ENCODE measurements at places on chromosomes 13 and 19.

GRCh38 chr19:39631178-39631577 lies 24.5 kb upstream of the LGALS16 start:
- DNase-seq = no peak

GRCh38 chr19:18257503-18258470 lies 16.5 kb downstream of the IQCN start:
- DNase-seq = no peak

DNA sequence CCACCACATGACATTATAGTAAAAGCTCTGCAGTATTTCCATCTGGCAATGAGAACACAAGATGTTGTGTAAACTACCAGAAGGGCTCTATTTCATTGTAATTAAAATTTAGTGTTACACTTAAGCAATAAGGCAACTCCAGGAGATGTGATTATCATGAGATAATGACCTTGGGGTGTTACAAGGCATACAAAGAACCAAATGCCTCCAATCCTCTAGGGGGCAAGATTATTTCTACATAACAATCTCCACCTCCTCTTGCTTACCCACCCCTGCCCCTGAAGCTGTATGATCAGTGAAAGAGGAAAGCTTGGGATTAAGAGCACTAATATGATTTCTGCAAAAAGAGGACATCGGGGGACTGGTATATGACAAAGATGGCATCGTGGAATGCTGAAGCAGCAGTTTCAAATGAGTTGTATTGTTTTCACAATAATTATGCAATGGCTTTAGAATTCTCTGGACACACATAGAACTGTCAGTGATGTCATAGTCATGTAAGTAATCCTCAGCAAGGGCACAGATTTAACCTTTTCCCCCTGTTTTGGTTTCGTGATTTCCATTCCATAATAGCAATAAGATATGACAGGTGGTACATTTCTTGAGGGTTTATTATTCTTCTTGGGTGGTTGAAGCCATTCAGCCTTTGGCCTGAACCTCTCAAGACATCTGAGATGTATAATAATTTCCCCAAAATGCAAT lies 295.3 kb downstream of the MZT1 start:
- DNase-seq = no peak

GRCh38 chr13:91649456-91649855 lies 251.0 kb downstream of the GPC5 start:
- DNase-seq = no peak

DNA sequence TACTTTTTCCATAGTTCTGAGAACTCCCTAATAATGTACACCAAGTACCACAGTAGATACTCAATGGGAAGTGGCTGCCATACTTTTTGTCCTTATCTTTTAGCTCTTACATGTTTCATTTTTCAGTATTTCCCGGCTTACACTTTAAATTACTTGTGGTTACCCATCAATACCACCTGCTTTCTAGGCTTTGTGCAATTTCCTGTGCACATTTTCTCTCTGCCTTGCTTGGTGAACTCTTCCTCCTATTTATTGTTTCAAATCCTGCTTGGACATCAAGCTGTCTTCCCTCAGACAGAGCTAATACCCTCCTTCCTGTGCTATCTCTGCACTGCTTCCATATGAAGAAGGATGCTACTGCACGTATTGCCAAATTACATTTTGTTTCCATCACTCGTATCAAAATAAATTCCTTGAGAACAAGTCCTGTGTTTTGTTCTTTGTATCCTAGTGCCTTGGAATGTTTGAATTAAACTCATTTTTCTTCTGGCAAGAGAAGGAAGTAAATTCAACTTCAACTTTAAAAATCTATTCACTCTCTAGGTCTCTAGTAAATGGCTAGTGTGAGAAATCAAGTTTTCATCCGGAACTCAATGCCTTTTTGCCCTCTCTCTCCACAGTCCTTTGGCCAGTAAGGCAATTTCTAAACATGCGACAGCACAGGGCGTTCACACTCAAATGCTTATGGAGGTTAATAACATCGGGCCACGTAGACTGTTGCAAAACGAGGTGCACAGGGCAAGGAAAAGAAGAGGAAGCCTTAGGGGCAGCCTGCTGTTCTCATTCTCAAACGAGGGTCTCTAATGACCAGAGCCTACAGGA lies 5.6 kb downstream of the ZAR1L start:
- no peak for DNase-seq

DNA sequence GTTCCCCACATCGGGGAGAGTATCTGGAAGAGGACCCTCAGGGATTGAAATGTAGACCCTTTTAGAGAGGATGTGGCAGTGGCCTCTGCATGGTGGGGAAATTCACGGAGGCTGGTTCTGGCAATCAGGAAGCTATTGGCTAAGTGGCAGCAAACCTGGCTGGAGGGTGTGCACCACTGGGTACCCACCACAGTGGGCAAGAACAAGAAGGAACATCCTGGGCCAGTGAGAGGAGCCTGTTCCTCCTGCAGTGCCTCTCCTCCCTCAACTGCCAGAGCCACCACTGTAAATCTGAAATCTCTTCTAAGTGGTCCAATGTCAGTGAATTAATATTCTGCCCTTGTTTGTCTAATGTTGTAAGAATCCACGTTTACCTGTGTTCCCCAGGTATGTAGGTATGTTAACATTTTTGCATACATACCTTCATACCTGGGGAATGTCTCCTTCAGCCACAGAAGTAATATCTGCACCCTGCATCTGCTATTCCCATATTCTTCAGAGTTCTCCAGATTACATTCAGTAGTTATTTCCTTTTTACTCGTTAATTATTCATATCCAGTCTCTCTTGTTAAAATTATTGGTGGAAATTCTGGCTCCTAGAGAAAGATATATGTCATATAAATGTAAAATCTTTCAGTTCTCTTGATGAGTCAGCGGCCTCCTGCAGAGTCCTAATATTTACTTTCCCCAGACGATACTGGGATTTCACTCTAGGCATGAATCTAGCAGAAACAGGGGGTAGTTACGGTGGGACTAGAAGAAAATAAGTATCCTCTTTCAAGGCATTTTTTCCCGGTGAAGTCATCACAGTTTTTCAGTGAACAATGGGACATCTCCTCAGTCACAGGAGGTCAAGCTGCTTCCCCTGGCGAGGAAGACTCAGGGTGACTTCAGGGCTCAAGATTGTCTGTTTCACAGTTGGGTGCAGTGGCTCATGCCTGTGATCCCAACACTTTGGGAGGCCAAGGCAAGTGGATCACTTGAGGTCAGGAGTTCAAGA lies 148.3 kb downstream of the MYO16 start:
- DNase-seq = no peak

DNA sequence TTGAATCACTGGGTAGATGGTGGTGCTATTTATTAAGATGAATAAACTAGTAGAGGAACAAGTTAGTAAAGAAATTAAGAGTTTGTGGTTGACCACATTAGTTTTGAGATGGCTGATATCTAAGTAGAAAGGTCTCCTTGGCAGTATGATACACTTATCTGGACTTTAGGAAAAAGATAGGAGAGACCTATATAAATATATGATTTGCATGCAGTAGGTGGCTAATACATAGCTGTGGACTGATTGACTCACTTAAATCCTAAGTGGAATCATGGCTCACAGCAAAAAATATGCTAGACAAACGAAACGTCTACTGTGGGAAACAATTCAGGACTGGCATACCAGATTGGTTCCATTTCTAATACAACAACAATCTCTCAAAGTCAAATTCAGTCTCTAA lies 92.0 kb downstream of the CAB39L start:
- DNase-seq = no peak

DNA sequence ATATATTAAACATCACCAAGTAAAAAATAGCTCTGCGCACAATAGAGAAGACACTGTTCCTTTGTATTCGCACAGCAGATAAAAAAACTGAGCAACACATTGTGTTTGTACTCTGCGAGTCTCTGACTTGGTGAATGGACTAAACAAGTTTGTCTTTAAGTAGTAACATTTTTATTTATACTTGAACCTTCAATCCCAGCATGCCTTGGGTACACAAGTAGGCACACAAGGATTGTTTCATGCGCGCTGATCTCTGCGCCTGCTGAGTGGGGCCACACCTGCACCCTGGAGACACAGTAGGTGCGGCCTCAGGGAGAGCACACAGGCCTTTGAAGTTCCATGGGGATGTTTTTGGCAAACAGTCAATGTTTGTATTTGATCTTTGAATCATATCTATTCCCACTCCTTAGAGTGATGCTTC lies 318.9 kb downstream of the MYO16 start:
- no peak for DNase-seq

DNA sequence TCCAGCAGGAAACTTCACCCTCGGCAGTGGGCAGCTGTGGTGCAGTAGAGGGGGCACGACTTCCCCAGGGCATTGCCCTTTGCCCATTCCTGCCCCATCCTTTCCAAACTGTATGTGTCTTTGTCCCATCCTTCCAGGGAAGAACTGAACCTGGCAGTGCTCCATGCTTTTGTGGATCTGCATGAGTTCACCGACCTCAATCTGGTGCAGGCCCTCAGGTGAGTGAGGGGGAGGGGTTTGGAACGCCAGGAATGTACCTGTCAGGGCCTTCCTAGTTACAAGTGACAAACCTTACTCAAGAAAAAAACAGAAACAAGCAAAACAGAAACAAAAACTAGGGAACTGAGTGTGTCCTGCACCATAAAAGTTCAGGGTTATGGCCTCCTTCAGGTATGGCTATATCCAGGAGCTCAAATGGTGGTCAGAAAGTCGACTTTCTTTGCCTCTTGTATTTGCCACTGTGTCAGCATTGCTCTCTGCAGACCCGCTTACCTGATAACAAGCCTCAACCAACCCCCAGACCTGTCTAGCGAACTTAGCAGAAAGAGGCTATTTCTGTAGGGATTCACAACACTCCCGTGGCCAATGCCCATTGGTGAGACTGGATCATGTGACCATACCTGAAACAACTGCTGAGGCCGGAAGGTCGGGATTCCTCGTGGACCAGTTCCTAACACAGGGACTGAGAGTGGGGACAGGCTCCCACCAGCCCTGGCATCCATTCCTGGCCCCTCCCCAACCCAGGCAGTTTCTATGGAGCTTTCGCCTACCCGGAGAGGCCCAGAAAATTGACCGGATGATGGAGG lies 4.2 kb downstream of the CYTH2 start:
- DNase-seq = no peak

GRCh38 chr19:49103331-49104085 lies 10.7 kb upstream of the LIN7B start:
- DNase-seq = no peak

GRCh38 chr13:31012655-31013024 lies 80.2 kb downstream of the TEX26 start:
- no peak for DNase-seq

- DNase-seq = no peak
Measured at GRCh38 chr13:79442221-79442620, 36.2 kb upstream of the RBM26 start.

DNA sequence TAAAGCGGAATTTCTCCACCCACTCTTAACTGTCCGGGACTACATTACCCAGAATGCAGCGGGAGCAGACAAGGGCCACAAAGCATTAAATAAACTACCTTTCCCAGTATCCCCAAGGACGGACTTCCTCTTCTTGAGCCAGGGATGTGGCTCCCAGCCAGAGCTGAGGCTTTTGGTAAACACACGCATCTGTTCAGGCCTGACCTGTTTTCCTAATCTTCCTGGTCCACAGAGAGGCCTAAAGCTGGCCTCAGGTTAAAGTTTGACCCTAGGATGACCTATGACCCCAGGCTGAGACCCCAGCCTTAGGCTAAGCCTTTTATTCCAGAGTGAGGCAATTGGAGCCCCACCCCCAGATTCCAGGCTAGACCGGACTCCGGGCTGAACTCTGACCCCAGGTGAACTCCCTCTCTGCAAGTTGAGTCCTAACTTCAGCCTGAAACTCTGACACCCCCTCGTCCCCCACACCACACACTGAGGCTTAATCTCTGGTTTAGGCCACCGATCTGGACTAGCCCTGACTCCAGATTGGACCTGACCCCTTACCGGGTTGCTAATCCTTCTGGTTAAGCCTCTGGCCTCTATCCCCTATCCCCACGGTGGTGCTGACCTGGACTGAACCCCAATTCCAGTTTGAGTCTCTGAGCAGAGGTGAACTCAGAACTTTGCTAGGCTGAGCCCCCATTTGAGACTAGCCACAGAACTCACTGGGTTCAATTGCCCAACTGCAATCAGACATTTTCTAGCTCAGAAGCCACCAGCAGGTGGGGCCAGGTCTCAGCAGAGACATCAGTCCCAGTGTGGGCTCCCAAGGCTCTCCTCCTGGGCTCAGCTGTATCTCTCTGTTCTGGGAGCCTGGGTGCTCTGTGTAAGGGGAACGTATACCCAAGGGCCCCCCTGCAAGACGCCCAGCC lies 750 bp upstream of the GPR108 start:
- peak; percentile 72 for DNase-seq

- peak; percentile 86 for DNase-seq
Measured at GRCh38 chr19:8578642-8579265, 1.5 kb upstream of the MYO1F start.

DNA sequence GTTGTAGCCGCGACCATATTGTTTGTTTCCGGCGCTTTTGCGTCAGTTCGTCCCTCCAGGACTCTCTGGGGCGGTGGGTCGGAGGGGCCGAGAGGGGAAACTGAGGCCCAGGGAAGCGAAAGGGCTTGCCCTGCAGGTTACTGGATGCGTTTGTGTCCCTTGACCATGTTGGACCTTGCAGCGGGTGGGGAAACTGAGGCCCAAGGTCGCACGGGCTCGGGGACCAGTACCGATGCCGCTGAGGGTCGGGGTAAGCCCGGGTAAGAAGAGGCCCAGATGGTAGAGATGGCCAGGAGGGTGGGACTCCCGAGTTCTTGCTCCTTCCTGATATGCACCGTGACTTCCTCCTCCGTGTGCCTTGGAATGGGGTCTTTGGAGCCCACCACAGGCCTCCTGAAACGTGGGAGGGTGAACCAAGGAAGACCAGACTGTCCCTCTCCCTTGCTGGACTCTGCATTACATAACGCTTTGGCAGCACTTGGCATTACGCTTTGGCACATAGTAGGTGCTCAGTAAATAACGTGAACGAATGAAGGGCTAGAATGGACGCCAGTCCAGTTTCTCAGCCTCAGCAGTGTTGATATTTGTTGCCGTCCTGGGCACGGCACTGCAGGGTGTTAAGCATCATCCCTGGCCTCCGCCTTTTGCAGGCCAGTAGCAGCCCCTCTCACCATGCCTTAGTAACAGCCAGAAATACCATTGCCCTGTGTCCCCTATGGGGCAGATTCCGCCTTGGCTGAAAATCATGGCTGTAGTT lies 743 bp downstream of the CHAF1A start:
- DNase-seq = no peak

DNA sequence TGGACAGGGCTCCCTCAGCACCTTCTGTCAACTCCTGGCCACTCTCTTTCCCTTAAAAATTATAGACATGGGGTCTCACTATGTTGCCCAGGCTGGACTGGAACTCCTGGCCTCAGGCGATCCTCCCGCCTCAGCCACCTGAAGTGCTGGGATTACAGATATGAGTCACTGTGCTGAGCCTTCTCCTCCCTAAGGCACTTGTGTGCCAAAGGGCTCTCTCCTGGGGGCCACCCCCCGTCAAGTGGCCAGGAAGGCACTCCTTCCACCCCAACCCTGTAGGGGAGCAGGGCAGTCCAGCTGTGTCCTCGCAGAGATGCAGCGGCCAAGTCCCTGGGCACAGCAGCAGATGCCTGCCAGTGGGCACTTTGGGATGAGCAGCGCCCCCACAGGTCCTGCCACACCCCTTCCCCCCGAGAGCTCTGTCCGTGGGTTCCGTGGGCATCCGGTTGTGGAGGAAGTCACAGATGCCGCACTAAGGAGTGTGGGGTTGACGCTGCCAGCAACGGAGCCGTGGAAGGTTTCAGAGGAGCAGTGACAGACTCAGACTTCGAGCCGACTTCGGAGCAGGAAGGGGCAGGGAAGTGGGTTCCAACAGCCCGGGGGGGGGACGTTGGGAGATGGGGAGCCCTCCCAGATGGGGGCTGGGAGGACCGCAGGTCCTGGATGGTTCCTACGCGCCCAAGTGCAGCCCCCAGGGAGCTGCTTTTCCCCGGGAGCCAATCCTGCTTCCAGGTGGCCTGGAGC lies 3.3 kb upstream of the UQCR11 start:
- peak; percentile 36 for DNase-seq

- DNase-seq = no peak
Measured at GRCh38 chr13:112756967-112757758, 67.3 kb downstream of the ATP11A start.

All from activated gamma-delta T cell treated with Interleukin-2 at 50 U/mL for 16 hours (primary cell).